ENCODE measurements at places on chromosomes 1 and 21. TPM values are rescaled to one million over a fixed set of nuclear protein-coding genes. Genes with fewer than 3 reads are reported as not detected.

DNA sequence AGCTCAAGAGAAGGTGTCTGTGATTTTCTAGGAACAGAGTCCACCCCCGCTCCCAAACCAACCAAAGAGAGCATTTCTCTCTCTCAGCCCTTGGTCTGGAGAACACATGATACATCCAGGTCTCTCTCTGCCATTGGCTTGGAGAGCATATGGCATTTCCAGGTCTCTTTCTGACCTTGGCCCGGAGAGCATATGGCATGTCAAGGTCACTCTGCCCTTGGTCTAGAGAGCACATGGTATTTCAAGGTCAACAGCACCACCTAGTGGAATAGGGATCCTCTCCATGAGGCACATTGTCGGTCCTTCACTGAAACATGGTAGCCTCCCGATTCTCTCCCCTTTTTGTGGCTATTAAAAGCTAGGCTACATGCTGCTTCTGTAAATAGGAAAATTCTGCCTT, 437.7 kb upstream of the OLFM3 start:
- DNase-seq = no peak
- H3K4me3 ChIP-seq = no peak overlapping the region
- no peaks in the 10 kb centered on the region for H3K27me3 ChIP-seq
- no peaks in the 10 kb centered on the region for H3K4me1 ChIP-seq

The C1orf185 gene
- not detected for total RNA-seq

The LYPD8 gene
- total RNA-seq = not detected

- H3K27ac ChIP-seq = no peak overlapping the region
- peaks cover 12% of the 10 kb centered on the region for H3K27me3 ChIP-seq
- no peak overlapping the region for H3K4me3 ChIP-seq
- no peaks in the 10 kb centered on the region for H3K36me3 ChIP-seq
- no peak for DNase-seq
Observed at GRCh38 chr1:30511991-30512913, 211.1 kb downstream of the MATN1 start.

- H3K4me1 ChIP-seq = no peaks in the 10 kb centered on the region
- no peaks in the 10 kb centered on the region for H3K27me3 ChIP-seq
- H3K27ac ChIP-seq = no peak overlapping the region
- DNase-seq = no peak
Observed at GRCh38 chr1:172230526-172230925, 190.0 kb upstream of the C1orf105 start.

All from heart right ventricle (tissue), 16 donors.